Muscle of leg (tissue), 16 donors: ENCODE measurements at places on chromosomes 6 and 20. TPM values are rescaled to one million over a fixed set of nuclear protein-coding genes. Genes with fewer than 3 reads are reported as not detected.

TRIM15 gene
- total RNA-seq, result not detected

PCNA gene
- total RNA-seq, result 65.2 TPM

VWA7 gene
- total RNA-seq, result 1.2 TPM

MMP24 gene
- 0.27 TPM for total RNA-seq

GGTLC1 gene
- not detected for total RNA-seq

VGLL2 gene
- total RNA-seq, result 28.2 TPM

TLDC2 gene
- total RNA-seq, result 0.04 TPM

SMPDL3A gene
- 10.2 TPM for total RNA-seq

USP49 gene
- 2.7 TPM for total RNA-seq

JPH2 gene
- 76.8 TPM for total RNA-seq

PPP1R16B gene
- 5.5 TPM for total RNA-seq

ISM1 gene
- total RNA-seq, result 1.4 TPM
